ENCODE measurements at places on chromosomes 3 and 15.

- DNase-seq, result no peak
Measured at GRCh38 chr3:5431811-5432378, 244.4 kb downstream of the EDEM1 start.

DNA sequence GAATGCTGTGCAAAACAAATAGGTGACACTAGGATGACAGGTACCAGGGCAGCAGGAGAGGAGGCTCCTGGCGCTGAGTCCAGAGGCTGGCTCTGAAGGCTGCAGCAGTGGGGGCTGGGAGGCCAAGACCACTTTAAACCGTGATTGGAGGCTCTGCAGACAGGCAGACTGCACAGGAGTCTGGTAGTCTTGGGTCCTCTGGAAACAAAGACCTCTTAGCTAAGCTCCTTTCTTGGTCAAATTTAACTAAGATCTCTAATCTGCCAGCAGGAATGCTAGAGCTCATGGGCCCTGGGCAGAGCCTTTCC, 4.4 kb upstream of the MUSTN1 start:
- DNase-seq, result no peak

GRCh38 chr3:31041161-31041978, 146.9 kb upstream of the GADL1 start:
- DNase-seq, result peak; percentile 8

DNA sequence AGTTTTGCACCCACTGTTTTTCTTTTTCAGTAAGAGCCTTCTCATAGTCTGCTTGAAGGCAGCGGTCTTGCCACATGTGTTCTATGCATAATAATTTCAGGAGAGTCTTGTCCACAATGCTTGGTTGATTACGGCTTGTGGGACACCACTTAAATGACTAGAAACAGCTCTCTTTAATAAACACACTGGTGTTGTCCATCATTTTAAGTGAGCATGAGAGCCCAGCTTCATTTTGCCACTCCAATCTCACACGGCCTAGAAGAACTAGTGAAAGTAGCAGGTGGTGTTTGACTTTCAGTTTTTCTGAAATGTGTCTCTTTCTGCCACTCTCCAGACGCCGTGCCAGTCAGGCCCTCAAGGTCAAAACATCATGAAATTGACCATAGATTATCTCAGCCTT, 292.1 kb downstream of the LPP start:
- no peak for DNase-seq

- DNase-seq, result no peak
Measured at GRCh38 chr15:32953533-32953910, 235.7 kb downstream of the GREM1 start.

DNA sequence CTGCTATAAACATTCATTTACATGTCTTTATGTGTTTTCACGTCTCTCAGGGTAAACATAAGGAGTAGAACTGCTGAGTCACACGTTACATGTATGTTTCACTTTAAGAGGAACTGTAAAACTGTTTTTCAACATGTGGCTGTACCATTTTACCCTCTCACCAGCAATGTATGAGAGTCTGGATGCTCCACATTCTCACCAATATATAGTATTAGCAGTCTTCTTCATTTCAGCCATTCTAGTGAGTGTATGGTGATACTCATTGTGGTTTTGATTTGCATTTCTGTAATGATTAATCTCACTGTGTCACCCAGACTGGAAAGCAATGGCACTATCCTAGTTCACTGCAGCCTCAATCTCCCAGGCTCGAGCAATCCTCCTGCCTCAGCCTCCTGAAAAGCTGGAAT, 37.1 kb downstream of the PHC3 start:
- no peak for DNase-seq

DNA sequence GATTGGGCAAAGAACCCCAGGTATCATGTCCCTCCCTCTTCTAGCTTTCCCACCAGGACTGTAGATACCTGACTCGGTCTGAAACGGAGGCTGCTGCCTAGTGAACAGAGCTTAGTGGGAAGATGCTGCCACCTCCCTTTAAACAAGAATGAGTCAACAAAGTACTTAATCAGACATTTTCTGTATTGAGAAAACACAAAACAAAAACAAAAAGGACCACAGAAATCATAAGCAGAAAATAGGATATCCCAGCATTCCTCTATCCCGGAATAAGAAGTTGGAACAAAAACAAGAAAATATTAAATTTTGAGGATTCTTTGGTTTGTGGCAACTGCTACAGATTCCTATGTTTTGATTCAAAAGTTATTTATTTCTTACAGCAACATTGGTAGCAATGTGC, 51.7 kb upstream of the COL8A1 start:
- peak; percentile 42 for DNase-seq

Measured in fibroblast of gingiva (primary cell).